Fibroblast of villous mesenchyme (primary cell): ENCODE measurements at places on chromosomes 11 and 22. TPM values are rescaled to one million over a fixed set of nuclear protein-coding genes. Genes with fewer than 3 reads are reported as not detected.

- peak; percentile 49 for DNase-seq
These were observed 15.4 kb downstream of the FAM181B start for GRCh38 chr11:82718307-82718706.

DNA sequence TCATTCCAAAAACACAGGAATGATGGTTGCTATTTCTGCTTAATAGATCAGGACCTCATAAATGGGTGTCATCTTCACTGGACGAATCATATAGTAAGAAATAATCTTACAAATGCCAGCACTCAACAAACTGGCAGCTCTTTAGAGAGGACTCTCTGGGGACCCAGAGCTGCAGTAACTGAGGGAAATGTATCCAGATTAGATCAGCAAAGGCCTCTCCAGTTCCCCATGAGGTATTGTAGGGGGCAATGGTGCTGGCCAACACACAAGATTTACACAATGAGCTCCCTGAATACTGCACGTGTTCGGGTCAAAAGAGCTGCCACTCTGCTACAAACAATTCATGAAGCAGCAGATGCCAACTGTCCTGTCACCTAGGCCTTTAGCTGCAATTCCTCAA is 110.2 kb downstream of the RBFOX2 start:
- DNase-seq: no peak

MPZL3 gene
- 0.32 and 0.86 TPM in 2 replicates for total RNA-seq

DNA sequence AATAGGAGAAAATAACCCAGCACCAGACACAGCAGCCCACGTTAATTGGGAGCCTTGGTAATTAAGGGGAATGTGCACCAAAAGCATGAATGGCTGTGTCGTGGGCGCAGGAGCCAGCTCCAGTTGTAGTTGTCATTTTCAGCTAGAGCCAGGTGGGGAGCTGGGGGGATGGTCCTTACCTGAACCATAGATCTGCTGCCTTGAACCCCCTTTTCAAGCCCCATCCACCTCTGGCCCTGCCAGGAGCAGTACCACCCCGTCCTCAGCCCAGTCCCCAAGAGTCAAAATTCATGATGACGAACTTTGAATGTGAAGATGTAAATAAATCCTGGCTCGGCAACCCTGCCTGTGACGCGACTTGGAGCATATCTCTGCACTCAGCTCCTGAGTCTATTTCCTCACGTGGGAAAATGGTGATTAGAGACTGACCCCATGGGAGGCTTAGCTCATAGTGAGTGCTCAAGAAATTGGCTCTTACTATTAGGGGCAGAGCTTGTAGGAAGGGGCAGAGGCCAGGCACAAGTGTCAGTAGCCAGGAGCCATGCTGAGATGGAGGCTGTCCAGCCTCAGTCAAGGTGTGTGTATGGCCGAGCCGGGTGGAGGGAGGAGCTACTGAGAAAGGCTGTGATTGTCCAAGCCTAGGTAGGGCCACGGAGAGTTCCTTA is 794 bp upstream of the FXYD6 start:
- DNase-seq: no peak

TRIM29 gene
- total RNA-seq: 0.86 and 1.3 TPM in 2 replicates

PDGFD gene
- total RNA-seq: 4.8 and 6.9 TPM in 2 replicates

TBX10 gene
- not detected in 2 replicates for total RNA-seq

GRCh38 chr11:58788355-58789023 is 56.0 kb downstream of the GLYATL2 start:
- DNase-seq: peak; percentile 33

DNA sequence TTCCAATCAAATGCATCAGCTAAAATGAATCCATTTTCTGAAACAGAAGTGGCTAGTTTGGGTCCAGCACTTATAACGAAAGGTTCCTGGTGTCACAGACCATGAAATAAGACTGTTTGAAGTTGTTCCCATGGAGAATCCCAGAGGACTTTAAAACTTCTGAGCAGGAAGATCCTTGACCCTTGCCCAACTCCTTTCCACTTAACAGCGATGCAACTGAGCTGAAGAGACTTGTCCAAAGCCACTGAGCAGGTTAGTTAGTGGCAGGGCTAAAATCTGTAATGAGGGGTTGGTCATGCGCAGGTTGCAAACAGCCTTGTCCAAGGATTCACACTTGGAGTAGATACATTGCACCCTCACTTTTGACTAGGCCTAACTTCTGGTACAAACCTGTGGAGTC is 1.3 kb downstream of the RAB38 start:
- no peak for DNase-seq

GRCh38 chr11:98531576-98531975 is 489.2 kb upstream of the CNTN5 start:
- DNase-seq: no peak

GRCh38 chr11:2958251-2958650 is 29.0 kb upstream of the PHLDA2 start:
- no peak for DNase-seq

- DNase-seq: peak; percentile 76
These were observed 66.8 kb downstream of the LARGE1 start for GRCh38 chr22:33853200-33854097.

DNA sequence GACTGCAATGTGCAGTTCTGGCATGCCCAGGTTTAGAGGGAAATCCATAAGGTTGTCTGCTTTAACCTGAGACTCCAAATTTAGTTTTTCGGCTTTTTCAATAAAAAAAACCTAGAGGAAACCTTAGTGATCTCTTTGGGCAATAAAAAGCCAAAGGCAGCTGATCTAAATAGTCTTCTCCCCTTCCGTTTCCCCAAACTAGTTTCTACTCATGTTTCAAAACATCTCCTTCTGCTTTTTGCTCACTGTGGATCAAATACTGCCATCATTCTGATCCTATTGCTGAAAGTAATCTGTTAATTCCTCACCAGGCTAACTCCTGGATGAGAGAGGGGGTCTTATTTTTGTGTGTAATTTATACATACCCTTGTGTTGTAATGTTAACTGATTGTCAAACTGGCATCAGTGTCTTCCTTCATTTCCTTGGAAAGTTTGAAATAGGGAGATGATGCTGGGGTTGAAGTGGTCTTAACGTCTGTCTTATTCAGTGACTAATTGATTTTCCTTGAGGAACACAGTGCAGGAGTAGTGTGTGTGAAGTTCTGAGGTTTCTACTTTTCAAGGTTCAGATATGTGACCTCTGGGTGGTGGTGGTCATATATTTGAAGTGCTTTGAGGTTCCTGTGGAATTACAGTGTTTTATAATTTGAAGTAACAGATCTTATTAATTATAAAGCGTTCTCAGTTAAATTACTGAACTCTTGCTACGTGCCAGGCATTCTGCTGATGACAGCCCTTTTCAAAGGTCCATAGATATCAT is 55.0 kb downstream of the ARHGAP42 start:
- no peak for DNase-seq

RASD2 gene
- under 0.01 TPM in 1 of 2 replicates, not detected in the other for total RNA-seq

GRCh38 chr11:113725407-113725806 is 19.3 kb upstream of the TMPRSS5 start:
- DNase-seq: no peak
